ENCODE measurements at places on chromosomes 16 and 17. TPM values are rescaled to one million over a fixed set of nuclear protein-coding genes. Genes with fewer than 3 reads are reported as not detected.

Gene SEPTIN12
- 0.38 TPM for polyA plus RNA-seq

DNA sequence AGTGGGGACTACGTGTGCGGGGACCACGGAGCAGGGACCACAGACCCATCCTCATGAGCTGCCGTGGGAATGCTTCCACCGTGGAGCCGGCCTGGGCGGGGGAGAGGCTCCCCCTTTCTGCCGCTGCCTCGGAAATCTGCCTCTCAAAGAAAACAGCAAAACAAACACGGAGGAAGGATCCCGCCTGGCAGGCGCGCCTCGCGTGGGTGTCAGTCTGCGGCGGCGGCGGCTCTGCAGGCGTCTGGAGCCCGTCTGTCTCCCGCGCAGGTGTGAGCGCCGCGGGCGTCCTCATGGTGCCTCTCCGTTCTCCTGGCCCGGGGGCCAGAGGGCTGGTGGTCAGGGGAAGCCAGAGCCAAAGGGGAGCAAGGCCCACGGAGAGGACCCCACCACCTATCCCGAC is 27.5 kb downstream of the GSE1 start:
- no peak for DNase-seq

DNA sequence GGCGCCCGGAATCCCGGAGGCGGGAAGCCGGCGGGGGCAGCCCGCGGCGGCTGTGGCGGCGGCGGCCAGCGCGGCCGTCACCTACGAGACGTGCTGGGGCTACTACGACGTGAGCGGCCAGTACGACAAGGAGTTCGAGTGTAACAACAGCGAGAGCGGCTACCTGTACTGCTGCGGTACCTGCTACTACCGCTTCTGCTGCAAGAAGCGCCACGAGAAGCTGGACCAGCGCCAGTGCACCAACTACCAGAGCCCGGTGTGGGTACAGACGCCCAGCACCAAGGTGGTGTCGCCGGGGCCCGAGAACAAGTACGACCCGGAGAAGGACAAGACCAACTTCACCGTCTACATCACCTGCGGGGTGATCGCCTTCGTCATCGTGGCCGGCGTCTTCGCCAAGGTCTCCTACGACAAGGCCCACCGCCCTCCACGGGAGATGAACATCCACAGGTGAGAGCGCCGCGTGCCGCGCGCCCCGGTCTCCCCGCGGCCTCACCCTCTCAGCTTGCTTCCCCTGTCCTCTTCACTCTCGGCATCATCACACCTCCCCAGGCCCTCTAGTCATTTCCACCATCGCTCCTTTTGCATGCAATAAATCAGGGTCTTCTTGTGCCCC is 706 bp downstream of the SHISA6 start:
- no peak for DNase-seq

Gene BMERB1
- polyA plus RNA-seq, result 39.9 TPM

Gene SMG1
- polyA plus RNA-seq, result 74.9 TPM

DNA sequence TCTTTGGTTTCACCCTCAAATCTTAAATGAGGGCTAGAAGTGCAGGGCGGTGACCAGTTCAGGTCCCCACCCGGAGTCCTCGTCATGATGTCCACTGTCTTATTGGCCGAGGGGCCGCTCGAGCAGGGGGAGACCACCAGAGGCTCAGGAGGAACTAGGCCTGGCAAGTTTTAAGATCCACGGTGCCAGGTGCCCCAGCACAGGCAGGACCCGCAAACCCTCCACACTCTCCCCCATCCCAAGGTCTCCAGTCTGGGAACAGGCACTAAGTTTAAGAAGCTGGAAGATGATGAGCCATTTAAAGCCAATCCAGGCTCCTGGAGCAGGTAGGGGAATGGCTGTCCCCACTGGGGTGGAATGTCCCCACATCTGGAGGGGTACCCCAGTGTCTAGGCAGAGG is 4.1 kb downstream of the DLX3 start:
- no peak for DNase-seq

DNA sequence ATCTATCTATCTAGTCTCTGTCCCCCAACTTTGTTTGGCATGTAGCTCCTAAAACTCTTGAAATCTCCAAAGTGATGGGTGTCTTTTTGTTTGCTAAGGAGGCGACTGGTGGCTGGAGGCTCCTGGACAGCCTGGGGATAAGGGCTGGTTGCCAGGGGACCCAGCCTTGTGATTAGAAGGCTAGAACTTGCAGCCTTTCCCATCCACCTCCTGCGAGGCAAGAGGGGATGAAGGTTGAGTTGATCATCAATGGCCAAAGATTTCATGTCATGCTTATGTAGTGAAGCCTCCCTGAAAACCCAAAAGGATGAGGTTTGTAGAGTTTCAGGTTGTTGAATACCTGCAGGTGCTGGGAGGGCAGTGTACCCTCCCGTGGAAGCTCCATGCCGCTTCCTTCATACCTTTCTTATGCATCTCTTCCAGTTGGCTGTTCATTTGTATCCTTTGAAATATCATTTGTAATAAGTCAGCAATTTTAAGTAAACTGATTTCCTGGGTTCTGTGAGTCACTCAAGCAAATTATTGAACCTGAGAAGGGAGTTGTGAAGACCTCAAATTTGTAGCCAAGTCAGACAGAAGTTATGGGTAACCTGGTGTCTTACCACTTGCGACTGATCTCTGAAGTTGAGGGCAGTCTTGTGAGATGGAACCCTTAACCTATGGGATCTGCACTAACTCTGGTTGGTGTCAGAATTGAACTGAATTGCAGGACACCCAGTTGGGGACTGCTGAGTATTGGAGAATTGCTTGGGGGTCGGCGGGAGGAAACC is 202.4 kb downstream of the SEC14L1 start:
- DNase-seq, result no peak

GRCh38 chr17:27326051-27326450 is 32.1 kb downstream of the WSB1 start:
- no peak for DNase-seq

- DNase-seq, result peak; percentile 75
These were observed 51.6 kb downstream of the NT5M start for GRCh38 chr17:17354560-17355349.

GRCh38 chr17:5439446-5439764 is 450 bp upstream of the C1QBP start:
- DNase-seq, result no peak

DNA sequence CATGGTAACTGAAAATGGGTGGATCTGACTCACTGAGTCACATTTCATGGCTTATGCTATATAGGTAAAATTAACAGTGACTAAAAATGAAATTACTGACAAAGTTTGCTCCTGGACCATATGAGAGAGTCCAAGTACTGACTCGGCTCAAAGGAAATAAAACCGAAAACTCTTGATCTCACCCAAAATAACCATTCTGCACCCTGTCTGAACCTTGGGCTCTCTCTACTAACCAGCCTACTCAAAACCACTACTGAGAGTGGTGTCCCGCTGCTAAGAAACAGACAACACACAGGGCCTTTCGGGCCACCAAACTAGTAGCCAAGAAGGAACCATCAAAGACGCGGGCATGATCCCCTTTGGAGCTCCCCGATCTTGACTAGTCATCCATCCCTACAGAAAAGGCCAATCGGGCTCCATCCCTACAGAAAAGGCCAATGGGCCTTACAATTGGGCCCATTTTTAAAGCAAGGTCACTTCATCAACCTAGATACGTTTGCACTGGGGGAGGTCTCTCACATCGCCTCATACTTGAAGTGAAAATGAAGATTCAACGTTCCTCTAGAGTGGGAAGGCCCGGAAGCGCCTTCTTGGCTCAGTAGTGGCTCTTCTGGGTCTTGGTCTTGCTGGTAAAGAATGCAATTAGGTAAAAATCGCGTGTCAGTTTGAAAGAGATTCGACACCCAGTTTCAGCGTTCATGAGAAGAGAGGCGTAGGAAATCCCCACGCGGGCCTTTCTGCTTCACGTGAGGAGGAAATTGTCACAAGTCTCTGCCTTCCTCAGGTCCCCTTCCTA is 720 bp upstream of the ZPBP2 start:
- DNase-seq, result no peak

Gene MT1H
- not detected for polyA plus RNA-seq

Gene SPEM1
- not detected for polyA plus RNA-seq

GRCh38 chr17:82531431-82531881 is 11.9 kb downstream of the FOXK2 start:
- DNase-seq, result no peak

DNA sequence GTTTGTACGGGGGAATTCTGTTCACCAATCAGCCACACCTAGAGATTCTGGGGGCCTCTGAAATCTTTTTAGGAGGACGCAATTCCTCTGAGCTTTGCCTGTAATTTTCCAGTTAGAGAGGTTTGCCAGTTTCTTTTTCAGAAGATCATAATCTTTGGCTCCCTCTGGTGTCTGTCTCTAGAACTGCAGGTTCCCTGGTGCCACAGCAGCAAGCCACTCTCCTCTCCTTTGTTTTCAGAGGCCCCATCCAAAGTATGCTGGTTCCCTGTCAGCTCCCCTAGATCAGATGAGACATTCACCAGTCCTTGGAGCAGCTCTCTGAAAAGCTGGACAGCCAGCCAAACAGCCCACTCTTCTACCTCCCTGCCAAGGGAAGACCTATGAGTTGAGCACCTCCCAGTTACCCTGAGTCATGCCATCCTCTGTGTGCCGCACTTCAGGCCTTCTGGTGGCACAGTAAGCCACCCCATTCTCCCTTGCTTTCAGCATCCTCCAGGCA is 36.1 kb downstream of the RNF112 start:
- DNase-seq, result peak; percentile 73

DNA sequence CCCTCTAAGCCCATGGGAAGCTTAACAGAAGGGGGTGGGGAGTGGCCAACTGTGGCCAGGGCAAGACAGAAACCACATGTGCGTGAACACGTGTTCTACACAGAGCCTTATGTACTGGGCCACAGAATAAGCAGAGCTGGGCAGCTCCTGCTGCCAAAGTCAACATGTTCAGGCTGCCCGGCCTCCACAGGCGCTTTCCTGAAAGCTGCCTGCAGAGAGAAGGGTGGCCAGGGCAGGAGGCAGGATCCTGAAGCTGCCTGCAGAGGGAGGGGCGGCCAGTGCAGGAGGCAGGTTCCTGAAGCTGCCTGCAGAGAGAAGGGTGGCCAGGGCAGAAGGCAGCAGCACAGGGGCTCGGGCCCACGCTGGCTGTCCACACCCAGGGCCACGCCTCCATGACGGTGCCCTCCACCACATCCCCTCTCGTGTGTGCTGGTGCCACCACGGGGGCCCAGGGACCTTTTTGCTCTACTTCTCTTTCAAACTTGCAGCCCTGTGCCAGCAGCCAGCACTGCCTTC is 79.5 kb downstream of the ANKRD11 start:
- peak; percentile 38 for DNase-seq

- no peak for DNase-seq
These were observed 75.1 kb upstream of the CA10 start for GRCh38 chr17:52233632-52234031.

DNA sequence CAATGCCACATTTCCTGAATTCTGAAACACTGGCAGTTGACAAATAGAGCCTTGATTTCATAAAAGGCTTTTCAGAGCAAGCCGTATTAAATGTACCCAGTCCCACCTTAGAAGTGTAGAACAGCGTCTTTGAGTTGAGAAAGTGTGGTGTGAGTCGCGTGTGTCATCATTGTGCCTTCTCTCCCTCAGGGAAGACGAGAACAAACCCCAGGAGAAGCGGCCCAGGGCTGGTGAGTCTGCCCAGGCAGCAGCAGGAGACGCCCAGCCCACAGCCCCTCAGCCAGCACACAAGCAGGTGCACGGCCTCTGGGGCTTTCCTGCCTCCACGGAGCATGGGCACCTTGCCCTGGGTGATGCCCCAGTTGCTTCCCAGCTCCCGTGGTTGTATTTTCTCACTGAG is 34.0 kb downstream of the CIBAR2 start:
- DNase-seq, result no peak

Gene DPEP3
- polyA plus RNA-seq, result 0.05 TPM

Gene ADAM11
- 2.8 TPM for polyA plus RNA-seq

Gene MT1F
- polyA plus RNA-seq, result 11.0 TPM

DNA sequence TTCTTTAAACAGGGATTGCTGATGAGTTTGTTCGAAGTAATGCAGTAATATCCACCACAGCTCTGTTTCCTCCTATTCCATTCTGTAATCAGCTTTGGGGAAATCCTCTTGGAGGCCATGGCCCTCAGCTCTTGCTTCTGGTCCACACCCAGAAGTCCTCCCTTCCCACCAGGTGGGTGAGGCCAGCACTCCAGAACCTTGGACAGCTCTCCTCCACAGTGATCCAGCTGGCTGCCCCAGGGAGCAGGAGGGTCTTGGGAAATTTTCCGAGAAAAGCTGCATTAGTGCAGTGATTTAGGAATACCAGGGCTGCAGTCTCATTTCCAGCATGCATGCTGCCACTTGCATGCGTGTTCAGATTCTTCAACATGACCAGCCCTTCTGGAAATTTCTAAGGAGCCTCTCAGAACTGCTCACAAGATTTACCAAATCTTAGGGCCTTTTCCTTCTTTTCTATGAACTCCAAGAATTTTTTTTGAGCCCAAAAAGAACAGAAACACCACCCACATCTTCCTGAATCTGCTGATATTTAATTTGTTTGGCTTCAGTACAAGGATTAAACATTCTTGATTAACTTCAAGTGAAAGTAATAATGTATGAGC is 4.2 kb downstream of the SMPD3 start:
- DNase-seq, result peak; percentile 30

Gene OR2C1
- polyA plus RNA-seq, result 0.50 TPM

DNA sequence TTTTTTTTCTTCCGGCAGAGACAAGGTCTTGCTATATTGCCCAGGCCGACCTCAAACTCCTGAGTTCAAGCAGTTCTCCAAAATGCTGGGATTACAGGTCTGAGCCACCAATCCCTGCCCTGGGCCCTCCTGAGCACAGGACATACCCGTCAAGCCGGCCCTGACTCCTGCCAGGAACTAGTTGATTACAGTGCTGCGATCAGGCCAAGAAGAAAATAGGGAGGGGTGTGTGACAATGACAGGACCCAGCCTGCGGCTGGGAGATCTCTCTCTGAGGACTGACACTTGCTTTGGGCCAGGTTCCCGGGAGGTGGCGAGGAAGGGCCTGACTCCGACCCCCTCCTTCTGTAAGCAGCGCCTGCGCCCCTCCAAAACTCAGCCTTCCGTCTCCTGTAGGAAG is 276.6 kb downstream of the MRTFB start:
- no peak for DNase-seq

- DNase-seq, result no peak
These were observed 11.2 kb downstream of the BTBD17 start for GRCh38 chr17:74350486-74350885.

GRCh38 chr17:77817953-77818352 is 140.6 kb upstream of the TNRC6C start:
- DNase-seq, result no peak

DNA sequence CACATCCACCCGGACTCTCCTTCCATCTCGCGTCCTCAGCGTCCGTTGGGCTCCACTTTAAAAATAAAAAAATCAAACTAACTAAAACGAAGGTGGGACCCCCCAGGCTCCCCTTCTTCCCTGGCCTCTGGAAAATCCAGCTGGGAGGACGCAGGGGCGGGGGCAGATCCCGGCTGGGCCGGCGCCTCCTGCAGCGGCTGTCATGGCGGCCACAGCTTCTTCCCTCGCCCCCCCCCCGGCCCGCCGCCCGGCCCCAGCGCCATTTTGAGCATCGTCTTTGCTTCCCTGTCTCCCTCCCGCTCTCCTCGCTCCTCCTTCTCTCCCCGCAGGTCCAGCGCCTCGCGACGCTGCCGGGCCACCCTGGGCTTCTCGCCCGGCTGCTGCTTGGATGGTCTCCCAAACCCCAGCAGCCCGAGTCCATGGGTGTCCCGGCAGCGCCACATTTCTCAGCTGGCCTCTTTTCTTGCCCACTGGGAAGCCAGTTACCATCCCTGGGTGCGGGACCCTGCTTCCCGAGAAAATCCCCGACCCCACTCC is 3.3 kb downstream of the HOXB2 start:
- DNase-seq, result peak; percentile 85

- no peak for DNase-seq
These were observed 25.0 kb downstream of the USP10 start for GRCh38 chr16:84724606-84725309.

- DNase-seq, result no peak
These were observed 32.4 kb downstream of the NDEL1 start for GRCh38 chr17:8468127-8468526.

Data from right lung (tissue), 10 donors.